ENCODE measurements at places on chromosomes 7 and 10.
A peak's percentile ranks its signal among the peaks of the same experiment; 100 is the strongest.

DNA sequence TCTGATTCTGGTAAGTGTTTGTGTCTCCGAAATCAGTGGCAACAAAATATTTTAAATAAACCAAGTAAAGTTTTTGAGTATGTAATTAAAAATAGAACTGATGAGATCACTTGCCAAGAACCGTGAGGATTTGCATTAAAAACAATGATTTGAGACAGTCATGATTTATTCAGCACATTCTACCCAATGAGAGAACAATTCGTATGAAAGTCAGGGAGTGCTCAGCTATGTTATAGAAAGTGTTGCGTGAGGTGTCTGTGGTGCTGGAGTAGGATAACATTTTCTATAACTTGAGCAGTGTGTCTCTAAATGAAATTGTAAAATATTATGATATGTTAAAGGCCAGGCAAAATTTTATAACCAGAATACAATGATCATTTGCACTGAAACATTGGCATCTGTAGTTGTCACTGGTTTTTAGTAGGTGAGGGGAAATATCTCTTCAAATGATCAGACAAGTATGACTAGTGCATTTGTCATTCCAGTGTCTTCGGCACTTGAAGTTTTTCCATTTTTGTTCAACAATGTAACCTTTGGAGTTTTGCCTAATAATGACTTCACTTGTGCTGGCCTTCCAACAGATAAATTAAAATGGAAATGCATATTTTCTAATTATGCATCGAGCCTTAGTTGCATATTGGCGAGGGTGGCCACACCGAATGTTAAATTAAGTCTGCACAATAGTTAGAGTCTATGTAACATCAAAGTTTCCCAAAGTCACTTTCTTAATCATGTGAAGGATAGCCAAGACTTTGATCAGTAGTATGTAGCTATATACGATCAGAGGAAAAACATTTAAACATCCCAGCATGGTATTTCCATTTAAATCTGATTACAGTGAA, 335.9 kb downstream of the GFRA1 start:
- DNase-seq: peak; percentile 89

- no peak for DNase-seq
Observed at GRCh38 chr10:561721-562120, 127.7 kb downstream of the DIP2C start.

GRCh38 chr7:22809902-22810642, 12.6 kb downstream of the TOMM7 start:
- no peak for DNase-seq

GRCh38 chr10:127427926-127428325, 121.2 kb upstream of the NPS start:
- DNase-seq: no peak

GRCh38 chr10:4894335-4894734, 68.3 kb downstream of the AKR1E2 start:
- no peak for DNase-seq

DNA sequence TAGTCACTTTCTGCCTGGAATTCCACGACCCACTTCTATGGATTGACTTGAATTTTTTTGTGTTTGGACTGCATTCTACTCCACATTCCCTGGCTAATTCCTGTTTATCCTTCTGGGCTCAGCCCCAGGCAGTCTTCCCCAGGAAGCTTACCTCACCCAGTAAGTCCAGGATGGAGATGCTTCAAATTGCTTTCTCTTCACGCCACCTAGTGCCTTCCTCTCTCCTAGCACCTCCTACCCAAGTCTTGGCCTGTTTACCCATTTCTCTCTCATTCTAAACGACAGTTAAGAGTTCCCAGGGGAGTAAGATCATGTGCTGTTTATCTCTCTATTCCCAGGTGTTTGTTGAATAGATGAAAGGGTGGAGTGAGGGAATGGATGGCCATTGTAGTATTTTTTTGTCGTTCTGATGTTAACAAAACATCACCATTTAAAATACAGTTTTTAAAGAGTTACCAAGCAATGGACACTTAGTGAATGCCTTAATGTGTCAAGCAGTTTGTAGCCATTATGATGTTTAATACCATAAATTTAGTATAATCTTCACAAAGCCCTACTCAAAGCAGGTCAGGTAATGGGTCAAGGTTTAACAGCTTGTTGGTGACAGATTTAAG, 45.5 kb upstream of the TARP start:
- DNase-seq: peak; percentile 55
